ENCODE measurements at places on chromosomes 2 and 18. TPM values are rescaled to one million over a fixed set of nuclear protein-coding genes. Genes with fewer than 3 reads are reported as not detected.
A peak's percentile ranks its signal among the peaks of the same experiment; 100 is the strongest.

DNA sequence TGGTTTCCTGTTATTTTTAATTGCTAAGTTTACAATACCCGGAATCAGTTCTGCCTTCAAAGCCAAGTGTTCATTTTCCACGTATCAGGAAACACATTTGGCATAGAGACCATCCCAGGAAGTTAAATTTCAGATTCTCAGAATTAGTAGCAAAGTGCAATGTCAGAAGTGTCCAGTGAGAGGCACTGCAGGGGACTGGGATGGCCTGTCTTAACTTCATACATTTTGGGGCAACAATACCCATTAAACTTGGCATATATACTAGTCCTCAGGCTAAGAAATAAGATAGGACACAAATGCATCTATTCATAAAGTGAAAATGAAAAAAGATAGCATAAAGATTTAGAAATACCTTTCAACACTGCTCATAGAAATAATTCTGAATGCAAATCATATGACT lies 1.5 kb upstream of the IL1RL2 start:
- peak; percentile 34 for DNase-seq

DNA sequence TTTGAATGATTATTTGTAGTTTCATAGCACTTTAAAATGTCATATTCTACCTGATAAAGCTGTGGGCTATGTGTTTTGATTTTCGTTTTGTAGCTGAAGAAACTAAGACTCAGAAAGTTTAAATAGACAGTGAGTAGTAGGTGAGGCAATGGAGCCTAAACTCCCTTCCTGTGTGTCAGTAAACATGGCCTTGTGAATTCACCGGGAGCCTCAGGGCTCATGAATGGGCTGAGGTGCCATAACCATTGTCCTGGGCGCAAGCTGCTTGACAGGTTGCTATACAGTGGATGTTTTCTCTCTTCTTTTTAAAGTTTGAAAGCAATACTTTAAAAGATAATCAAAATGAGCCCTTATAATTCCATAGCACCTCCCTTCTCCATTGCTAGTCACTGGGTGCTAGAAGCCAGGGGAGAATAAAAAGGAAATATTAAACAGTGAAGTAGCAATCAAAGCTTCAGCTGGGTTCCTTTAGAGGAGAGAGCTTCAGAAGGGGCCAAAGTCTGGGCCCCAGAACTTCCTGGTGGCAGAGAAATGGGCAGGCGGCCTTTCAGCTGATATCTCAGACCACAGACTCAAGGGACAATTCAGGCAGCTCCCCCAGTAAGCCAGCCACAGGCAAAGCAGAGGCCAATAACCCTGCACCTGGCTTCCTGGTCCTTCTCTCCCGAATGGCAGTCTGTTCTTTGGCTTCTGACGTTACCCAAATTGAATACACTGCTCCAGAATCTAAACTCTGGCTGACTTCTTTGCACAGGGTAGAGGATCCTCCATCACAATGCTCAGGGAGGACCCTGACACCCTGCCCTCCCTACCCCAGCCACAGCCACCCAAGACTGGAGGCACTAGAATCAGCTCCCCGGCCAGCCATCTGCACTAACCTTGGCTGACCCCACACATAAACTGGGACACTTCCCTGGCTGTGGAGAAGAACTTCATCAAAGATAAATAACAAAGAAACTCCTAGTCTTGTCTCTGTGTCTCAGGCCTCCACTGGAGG lies 51.8 kb upstream of the NPAS2 start:
- DNase-seq = no peak

- no peak for DNase-seq
Observed at GRCh38 chr2:12240206-12240605, 476.5 kb upstream of the TRIB2 start.

DNA sequence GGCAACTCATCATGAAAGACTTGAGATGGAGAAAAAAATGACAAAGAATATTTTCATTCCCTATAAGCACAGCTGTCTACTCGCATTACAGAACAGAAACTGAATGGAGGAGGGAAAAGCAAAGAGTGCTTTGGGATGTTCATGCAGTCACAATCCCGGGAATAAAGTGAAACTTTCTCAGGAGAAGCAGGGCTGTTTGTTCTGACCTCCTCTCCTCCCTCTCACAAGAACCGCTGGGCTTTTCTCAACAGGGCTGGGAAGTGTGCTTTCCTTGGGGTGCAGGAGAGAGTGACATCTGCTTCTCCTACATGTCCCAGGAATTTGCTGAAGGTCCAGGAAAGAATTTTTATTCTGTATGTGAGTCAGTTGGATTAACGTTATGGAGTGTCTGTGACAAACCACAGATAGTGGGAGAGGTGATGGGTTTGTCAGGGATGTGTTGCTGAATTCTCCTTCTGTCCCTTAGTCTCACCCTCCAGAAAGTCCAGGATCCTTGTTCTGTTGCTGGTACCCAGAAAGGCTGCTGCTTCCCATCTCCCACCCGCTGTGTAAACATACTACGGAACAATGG lies 125.6 kb downstream of the HRH4 start:
- no peak for DNase-seq

DNA sequence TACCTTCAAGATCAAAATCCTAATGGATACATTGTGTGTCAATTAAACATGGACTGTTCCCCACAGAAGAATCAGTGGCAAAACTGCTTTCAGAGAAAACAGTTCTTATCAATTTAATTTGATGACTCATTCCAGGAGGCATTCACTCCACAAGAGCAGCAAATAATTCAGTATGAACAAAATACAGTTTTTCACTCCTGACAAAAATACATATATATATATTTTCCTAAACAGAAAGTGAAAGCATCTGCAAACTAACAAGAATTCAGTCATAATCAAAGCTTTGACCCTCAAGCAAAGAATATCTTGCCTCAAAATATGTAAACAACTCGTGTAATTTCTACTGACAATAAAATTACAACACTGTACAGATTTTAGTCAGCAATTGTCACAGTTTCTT lies 685.1 kb upstream of the SLC8A1 start:
- DNase-seq = no peak

- DNase-seq = no peak
Observed at GRCh38 chr18:66046032-66046602, 295.3 kb downstream of the CDH7 start.

DNA sequence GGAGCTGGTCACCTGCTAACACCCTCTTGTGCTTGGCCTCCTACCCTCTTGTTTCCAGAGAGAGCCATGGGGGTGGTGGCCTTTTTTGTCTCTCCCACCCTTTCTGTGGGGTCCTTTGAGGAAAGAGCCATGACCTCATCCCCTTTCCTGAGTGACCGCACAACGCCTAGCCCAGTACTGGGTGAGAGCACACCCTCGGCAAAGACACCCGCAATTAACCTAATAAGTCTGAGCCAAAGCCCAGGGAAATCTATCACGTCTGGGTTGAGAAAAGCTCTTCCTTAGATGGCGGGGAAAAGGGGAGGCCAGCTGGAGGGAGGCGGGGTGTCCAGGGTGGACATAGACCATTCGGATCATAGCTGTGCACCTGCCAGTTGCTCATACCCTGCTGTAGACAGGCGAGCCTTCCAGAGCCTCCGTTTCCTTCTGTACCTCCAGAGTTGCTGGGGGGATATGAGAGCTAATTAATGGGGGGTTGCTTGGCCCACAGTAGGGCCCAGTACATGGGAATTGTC lies 93.7 kb upstream of the MCFD2 start:
- no peak for DNase-seq

- peak; percentile 8 for DNase-seq
Observed at GRCh38 chr2:218437969-218438368, 19.0 kb downstream of the VIL1 start.

DNA sequence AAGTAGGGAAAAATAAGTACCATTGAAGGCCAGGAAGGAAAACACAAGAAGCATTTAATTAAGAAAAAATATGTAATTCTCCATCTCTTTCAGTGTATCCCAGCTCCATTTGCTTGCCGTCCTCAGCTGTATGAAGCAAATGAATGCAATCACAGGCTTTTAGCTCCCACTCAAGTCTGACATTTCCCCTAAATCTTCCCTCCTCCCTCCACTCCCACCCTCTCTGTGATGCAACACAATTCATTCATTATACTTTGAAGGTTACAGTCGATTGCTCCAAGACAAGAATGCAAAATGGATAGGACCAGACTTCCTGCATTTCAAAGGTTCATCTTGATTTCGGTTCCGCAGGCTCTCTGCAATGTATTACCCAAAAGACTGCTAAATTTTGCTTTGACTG lies 172.7 kb upstream of the SERPINE2 start:
- DNase-seq = no peak

- DNase-seq = no peak
Observed at GRCh38 chr2:25979001-25979400, 3.3 kb downstream of the KIF3C start.

DNA sequence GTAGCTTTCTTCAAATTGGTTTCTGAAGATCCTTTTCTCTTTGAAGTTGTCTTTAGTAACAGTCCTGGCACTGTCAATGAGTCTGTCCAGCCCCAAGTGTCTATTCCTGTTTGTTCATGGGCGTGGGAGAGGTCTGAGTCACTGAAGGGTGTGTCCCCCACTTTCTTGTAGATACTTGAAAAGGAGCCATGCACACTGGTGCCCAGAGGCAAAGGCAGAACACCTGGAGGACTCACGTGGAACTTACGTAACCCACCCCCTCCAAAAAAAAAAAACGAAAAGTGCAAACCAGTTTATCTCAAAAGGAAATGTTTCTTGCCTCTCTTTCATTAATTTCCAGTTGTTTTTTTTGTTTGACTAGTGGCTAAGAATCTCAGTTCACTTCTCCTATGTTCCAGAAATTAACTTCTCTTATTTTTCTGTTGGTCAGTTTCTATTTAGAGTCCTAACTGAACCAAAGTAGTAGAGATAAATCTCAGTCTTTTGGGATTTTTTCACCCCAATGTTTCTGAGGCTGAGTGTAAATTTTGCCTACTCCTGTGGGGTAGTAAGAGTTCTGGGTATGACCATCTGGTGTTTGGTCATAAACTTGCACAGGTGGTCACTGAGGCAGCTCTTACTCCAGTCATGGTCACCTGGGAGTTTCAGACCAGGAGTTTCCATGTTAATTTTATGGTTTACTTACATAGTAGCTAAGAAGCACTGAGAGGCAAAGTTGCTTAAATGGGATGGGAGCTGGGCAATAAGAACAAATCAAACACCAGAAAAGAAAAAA lies 54.9 kb downstream of the DSC3 start:
- DNase-seq = peak; percentile 69

DNA sequence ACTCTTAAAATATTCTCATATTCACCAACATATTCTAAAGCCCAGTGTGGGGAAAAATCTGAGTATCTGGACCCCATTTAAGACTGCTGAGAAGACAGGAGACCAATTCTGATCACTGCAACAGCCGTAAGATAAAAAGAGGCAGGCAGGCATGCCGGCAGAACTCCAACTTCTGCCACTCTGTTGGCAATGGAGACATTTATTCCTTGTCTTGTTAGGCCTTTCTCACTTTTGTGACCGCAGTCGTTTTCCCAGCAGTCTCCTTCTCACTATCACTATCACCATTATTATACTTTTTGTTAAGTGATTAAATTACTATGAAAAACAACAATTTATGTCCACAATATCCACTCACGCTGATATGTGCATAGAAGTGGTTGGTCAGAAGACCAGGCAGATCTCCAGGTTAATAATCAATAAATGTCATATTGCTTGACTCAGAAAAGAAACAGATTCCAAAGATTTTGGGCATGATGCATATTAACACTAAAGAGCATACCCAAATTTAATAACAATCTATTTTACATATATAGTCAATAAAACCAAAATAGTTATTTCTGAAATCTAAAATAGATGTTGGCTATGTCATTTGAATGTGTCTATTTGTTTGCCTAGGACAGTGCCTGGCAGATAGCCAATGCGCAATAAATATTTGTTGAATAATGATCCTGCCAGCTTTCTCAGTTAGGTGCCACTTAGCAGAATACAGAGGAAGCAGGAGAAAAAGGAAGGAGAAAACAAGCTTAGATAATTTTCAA lies 38.2 kb downstream of the SESTD1 start:
- no peak for DNase-seq

DNA sequence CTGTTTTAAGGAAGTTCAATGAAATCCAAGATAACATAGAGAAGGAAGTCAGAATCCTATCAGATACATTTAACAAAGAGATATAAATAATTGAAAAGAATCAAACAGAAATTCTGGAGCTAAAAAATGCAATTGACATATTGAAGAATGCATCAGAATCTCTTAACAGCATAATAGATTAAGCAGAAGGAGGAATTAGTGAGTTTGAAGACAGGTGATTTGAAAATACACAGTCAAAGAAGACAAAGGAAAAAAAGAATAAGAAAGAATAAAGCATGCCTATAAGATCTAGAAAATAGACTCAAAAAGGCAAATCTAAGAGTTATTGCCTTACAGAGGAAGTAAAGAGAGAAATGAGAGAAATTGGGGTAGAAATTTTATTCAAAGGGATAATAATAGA lies 204.1 kb downstream of the SS18 start:
- DNase-seq = no peak

GRCh38 chr2:9847140-9847539 lies 3.9 kb downstream of the TAF1B start:
- DNase-seq = no peak

DNA sequence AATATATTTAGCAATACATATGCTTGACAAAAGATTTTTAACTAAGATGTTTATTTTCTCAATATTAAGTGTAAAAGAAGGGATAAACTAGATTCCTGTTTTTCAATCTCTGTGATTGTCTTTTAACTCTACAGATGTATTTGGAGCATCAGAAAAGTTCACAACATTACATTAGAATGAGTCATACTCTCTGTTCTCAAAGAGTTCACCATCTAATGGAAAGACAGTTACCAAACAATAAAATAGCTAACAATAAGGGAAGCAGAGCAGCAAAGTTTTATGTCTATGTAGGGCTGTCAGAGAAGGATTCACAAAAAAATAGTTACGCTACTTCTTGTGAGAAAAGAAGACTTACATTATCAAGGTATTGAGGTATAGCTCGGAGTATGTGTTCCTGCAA lies 109.2 kb upstream of the MAP2 start:
- no peak for DNase-seq

DNA sequence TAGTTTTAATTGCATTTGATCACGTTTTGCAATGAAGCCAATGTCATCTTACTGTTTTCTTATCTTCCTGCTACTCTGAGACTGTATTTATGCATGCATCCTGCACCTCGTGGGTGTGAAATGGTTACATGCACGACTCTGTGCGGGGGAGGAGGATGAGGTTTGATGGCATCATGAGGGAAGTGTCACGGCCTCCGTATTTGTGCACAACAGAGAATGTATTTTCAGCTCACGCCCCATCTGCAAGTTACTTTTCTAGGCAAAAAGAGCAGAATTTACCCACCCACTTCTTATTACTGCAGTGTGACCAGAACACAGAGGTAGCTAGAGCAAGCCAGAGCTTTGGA lies 145.1 kb downstream of the TDRD15 start:
- no peak for DNase-seq

GRCh38 chr2:62287899-62288880 lies 92.3 kb downstream of the B3GNT2 start:
- peak; percentile 77 for DNase-seq

- DNase-seq = no peak
Observed at GRCh38 chr2:46200100-46200690, 97.0 kb upstream of the EPAS1 start.

Gene TLX2
- 1.6 TPM for total RNA-seq

Gene KCNS3
- total RNA-seq = 16.8 TPM

Gene ASB18
- total RNA-seq = not detected
